ENCODE measurements at places on chromosomes 5 and 9.

GRCh38 chr9:135167849-135168655, 80.6 kb downstream of the OLFM1 start:
- DNase-seq, result no peak

DNA sequence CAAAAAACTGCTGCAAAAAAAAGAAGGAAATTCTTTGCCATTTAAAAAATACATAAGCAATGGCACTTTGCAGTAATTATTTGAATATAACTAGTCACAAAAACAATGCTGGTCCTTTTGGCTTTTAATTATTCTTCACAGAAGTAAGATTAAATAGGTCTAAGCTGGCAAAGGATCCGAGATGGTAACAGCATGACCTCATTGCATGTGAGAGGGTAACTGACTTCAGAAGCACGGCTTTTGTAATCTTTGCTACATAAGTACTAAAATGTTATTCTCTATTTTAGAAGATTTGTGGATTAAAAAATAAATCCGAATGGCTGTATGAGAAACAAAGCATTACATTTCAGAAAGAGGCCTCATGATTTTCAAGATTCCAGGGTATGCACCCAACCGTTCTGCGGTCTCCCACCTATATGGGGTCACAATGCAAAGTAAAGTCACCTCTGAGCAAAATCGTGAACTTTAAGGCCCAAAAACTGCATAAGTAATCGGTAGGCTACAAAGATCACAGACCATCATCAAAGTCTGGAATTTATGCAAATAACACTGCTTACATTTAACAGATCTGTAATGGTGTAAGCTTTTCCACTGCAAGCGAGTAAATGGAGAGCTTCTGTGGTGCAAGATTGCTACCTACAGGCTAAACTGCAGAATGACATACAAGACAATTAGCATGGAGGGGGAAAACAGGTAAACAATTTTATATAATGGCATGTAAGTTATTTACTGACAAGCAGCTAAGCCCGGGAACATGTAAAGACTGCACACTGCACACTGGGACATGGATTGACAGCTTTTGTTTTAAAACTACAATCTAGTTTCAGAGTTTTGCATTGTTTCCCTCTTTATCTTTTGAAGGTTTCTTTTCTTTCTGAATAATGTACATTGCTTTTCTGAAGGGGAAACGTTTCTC, 231.6 kb downstream of the SLF1 start:
- peak; percentile 23 for DNase-seq

DNA sequence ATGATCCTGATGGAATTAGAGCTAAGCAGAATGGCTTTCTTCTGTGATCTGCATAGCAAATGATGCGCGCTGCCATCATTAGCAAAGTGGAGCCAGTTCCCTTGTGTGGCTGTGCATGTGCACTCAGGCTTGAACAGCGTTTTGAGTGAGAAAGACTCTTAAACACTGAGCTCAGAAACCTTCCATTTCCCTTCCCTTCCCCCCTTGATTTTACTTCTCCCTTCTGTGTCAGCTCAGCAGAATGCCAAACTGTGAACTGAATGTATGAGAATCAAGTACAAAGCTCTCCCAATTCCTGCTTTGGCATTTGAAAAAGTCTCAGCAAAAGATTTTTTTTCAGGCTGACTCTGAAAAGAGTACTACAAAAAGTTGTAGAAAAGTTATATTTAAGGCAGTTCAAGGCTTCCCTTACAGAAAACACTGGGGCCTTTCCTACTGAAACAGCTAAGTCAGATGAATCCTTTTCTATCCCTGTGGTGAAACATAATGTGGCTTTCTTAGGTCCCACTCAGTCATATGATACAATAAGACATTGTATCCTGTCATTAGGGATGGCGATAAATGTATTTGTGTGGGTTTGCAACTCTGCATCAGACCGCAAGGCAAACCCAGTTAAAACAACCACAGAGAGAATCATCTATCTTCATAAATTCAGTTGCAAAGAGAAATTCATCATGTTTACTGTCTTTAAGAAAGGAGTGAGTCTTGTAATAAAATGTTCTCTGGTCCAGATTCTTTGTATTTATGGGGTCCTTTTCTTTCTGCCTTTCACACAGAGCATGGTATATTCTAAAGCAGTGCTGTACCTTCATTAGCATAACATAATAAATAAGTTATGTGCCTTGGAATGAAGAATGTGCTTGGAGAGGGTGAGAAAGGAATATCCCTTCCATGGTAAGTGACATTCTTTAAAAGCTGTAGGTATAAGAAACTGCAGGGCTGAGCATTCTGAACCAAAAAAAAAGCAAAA, 222.6 kb downstream of the CAAP1 start:
- DNase-seq, result no peak

GRCh38 chr9:89079391-89079790, 88.1 kb downstream of the S1PR3 start:
- DNase-seq, result no peak

GRCh38 chr5:1021136-1021968, 12.8 kb downstream of the NKD2 start:
- peak; percentile 14 for DNase-seq

GRCh38 chr9:134294153-134295071, 31.8 kb upstream of the RXRA start:
- peak; percentile 22 for DNase-seq

DNA sequence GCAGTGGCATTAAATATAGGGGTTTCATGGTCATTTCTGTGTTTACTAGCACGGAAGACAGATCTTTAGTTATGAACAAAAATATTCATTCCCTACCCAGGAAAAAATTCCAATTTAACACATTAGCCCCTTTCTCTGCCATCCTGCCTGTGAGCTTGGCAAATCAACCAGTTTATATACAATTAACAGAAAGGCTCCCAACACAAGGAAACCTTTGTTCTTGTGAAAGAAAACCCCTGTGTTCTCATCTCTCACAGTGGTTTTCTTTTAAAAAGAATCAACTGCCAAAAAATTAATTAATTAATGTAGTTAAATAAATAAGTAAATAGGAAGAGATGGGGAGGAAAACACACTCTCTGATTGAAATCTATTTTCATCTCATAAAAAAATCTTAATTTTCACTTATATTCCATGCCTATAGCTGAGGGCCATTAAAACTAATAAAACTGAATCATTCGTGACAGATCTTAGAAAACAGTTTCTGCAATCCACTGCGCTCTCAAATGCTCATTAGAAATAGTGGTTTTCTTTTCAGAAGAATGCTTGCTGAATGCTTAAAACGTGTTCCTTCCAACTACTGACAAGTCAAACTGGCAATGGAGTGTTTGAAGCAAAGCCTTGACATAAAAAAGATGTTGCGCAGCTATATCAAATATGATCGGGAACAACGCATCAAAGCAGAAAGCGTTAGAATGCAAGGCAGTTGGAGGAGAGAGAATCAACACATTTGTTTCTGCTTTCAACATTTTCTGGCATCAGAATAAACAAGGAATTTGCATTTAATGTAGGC, 387.7 kb downstream of the TLR4 start:
- no peak for DNase-seq

GRCh38 chr9:88645879-88646199, 110.9 kb downstream of the NXNL2 start:
- DNase-seq, result no peak

GRCh38 chr5:116209166-116209565, 124.3 kb downstream of the COMMD10 start:
- DNase-seq, result no peak

DNA sequence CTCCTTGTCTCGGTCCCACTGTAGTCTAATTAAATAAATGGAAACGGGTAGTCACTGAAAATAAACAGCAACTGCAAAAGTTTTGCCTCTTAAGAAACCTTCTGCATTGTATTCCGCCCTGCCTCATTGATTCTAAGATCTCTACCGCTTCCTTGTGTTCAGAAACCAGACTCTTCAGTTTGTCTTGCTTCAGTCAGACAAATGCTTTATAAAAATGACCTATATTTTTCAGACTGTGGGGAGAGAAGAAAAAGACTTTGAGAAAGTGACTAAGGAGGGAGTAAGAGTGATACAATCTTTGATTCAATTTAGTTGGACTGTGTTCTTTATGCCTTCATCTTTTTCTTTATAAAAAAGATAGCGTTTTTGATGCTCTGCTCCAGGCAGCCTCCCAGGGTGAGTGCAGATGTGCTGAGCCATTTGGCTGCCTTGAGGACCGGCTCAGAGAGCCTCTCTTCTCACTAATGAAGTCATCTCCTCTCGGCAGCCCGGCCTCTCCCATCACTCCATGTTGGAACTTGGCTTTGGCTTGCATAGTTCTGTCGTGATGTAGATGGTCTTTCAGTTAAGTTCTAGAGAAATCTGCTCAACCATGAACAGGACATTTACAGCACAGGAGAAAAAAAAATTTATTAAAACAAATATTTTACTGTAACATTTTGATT, 4.0 kb upstream of the VCAN start:
- no peak for DNase-seq

- no peak for DNase-seq
Observed at GRCh38 chr5:74865256-74865803, 857 bp downstream of the FAM169A start.

GRCh38 chr9:123952641-123953495, 22.9 kb upstream of the DENND1A start:
- DNase-seq, result no peak

GRCh38 chr9:18274693-18275092, 199.3 kb upstream of the ADAMTSL1 start:
- DNase-seq, result no peak

- no peak for DNase-seq
Observed at GRCh38 chr9:134317790-134318414, 8.4 kb upstream of the RXRA start.

GRCh38 chr9:28056006-28056405, 482.7 kb upstream of the C9orf72 start:
- no peak for DNase-seq

DNA sequence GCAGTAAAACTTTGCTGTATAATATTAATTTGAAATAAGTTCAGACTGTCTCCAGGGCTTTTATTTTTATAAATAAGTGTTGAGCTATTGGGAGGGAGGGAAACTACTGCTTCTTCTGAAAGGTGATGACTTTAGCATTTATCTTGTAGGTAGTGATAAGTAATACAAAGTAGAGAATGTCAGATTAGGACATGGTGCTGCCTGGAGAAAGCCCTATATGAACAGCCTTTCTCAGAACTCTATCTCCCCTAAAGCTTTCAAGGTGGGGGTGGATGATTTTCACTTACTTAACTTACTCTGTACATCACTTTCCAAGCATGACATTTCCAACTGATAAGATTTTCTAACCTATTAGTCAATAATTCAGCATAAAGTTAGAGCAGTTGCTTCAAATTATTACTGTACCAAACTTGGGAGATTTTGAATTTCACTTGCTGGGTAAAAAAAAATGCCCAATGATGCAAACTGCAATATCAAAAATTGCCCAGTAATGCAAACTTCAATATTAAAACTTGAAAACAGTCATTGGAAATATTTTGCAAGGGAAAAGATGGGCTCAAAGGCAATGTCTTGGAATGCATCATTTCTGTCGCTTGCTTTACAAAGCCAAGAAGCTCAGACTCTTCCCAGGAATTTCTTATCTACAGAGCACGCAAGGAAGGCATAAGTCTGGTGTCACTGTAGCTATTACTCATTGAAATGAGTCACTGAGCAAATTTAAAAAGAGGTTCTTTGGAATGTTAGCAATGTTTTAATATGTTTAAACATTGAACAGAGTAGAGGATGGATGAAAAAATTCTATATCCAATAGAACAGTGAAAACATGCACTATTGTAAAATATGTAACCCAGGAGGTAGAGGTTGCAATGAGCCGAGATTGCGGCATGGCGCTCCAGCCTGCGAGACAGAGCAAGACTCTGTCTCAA, 569.5 kb downstream of the PSAT1 start:
- DNase-seq, result peak; percentile 83

GRCh38 chr9:7340451-7340850, 459.1 kb downstream of the DMAC1 start:
- no peak for DNase-seq

GRCh38 chr5:157766902-157767301, 23.4 kb downstream of the LSM11 start:
- DNase-seq, result no peak

GRCh38 chr9:101087426-101087825, 58.9 kb downstream of the PLPPR1 start:
- no peak for DNase-seq

DNA sequence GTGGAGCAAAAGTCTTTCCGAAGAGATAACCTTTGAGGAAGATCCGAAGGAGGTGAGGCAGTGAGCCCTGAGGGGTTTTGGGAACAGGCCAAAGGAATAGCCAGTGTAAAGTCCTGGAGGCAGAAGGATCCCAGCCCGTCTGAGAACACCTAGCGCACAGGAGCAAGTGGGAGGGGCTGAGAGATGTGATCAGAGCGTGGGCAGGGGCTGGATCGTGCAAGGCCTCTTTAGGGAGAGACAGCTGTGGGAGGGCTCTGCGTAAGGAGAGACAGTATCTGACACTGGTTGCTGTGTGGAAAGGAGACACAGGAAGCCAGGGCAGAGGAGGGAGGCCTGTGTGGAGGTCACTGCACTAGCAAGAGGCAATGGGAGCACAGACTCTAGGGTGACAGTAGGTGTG, 68.2 kb downstream of the BARX1 start:
- no peak for DNase-seq

DNA sequence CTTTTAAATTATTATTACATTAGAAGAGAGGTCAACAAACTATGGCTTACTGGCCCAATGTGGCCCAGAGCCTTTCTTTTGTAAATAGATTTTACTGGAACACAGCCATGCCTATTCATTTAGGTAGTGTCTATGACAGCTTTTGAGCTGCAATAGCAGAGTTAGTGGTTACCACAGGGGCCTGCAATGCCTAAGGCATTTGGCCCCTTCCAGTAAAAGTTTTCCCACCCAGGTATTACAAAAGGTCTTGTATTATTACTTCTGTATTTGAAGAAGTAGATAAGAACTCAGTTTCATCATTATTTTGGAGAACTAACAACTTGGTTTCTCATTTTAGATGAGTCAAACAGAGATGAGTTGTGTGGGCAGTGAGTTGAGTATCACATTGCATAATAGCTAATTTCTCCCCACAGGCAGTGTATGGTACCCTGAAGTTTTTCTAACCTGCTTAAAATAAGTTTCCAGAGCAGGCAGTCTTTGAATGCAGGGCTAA, 9.5 kb downstream of the MTRR start:
- DNase-seq, result no peak

DNA sequence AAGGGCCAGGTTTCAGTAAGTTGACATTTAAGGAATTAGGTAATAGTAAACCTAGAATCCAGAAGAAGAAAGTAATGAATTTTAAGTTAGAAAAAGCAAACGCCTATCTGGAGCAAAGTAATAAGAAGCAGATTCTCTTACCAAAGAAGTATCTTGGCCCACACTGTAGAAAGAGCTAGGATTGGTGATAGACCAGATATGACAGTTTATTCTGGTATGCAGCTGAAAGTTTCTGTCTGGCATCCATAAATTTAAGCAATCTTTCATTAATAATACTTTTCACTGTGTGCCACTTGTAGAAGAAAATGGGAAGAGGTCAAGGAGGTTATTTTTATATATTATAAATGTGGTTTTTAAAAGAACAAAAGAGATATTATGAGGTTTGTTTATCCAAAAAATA, 3.0 kb downstream of the RECK start:
- DNase-seq, result no peak

DNA sequence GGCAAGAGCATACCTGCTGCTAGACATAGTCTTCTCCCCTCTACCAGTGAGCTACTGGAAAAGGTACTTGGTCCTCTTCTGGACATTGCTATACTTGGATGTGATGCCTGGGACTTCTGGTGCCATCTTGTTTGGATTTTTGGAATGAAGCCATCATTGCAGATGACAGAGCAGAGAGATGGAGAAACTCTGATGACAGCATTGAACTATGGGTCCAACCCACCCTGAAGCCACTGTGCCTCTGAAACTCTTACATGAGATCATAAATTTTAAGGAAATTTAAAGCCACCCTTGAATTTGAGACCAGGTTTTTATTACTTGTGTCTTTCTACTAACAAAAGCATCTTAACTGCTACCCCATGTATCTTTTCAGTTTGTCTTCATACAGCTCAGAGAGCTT, 151.1 kb upstream of the SMIM23 start:
- no peak for DNase-seq

All from GM04504 (cell line).